ENCODE measurements at places on chromosomes 16 and 17. TPM values are rescaled to one million over a fixed set of nuclear protein-coding genes. Genes with fewer than 3 reads are reported as not detected.
A peak's percentile ranks its signal among the peaks of the same experiment; 100 is the strongest.

- DNase-seq = no peak
These were observed 103.2 kb downstream of the SOCS1 start for GRCh38 chr16:11152677-11153331.

- no peak for DNase-seq
These were observed 10.9 kb upstream of the TBX2 start for GRCh38 chr17:61388561-61389356.

DNA sequence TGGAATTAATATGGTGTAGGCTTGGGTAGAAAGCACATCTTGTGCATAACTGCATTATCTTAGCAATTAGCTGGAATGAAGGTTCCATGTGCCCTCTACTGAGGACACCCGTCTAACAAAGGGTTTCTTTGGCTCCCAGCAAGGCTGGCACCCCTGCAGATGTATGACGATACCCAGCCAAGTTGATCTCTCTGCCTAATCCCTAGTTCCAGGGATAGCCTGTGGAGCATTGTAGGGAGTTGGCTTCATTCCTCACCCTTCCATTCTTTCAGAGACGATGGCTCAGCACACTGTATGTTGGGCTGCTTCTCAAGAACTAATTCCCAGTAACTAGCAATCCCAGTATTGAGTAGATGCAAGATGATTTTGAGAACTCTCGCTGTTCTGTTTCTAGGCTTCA, 182.5 kb downstream of the SNX29 start:
- no peak for DNase-seq

GRCh38 chr17:21275047-21275578, 9.4 kb upstream of the MAP2K3 start:
- DNase-seq = peak; percentile 34

DNA sequence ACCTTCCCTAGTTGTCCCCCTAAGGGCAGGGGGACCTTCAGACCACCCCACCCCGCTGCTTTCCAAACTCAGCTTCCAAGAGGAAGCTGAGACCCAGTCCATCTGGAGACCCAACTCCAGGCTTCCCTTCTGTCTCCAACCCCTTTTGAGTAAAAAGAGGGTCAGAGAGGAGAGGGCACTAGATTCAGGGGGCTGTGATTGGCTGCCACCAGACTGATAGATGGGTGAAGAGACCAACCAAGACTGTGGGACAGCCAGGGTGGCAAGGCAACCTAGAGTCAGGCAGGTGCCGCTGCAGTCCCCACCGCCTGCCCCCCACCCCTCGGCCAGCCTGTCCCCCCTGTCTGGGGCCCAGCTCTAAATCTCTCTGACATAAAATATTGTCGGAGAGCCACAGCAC, 92.5 kb downstream of the SDK2 start:
- no peak for DNase-seq

DNA sequence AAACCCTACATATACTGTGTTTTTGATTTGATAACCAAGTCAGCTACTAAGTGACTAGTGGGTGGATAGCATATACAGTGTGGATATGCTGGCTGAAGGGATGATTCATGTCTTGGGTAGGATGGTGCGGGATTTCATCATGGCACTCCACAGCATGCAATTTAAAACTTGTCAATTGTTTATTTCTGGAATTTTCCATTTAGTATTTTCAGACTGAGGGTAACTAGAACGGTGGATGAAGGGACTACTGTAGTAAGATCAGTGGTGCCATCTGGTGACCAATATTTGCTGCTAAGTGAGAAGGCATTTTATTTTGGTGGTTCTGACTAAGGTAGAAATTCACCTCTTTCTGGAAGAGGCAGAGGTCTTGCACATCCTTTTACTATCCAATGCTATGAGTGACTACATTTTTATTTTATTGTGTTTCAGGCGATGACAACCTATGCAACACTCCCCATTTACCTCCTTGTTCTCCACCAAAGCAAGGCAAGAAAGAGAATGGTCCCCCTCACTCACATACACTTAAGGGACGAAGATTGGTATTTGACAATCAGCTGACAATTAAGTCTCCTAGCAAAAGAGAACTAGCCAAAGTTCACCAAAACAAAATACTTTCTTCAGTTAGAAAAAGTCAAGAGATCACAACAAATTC, 3.1 kb downstream of the CDC6 start:
- peak; percentile 84 for DNase-seq

GRCh38 chr17:82098169-82098938, at the start of gene FASN:
FASN (minus strand) TSS chr17:82098236; CDS start chr17:82096445, 1,791 bp downstream.
- DNase-seq = peak; percentile 93

DNA sequence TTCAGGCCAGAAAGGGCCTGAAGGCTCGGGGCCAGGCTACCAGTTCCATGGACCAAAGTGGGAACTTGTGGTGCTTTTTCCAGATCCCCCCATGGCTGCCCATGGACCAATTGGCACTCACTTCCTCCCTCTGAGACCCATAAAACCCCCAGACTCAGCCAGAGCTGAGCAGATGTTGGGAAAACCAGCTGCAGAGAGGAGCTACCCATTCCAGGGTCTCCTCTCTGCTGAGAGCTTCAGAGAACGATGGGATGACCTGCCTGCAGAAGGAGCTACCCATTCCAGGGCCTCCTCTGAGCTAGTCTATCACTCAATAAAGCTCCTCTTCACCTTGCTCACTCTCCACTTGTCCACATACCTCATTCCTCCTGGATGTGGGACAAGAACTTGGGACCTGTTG, 52.2 kb upstream of the MED9 start:
- no peak for DNase-seq

The YPEL2 gene
- total RNA-seq = 1.1 TPM

The SP6 gene
- total RNA-seq = not detected

The SLFN12L gene
- total RNA-seq = 0.19 TPM

The AOC2 gene
- 0.11 TPM for total RNA-seq

The CHST5 gene
- total RNA-seq = not detected

All from LHCN-M2 (cell line).